ENCODE measurements at places on chromosomes 7 and 10.

GRCh38 chr10:1198453-1199344, 142.5 kb downstream of the WDR37 start:
- DNase-seq, result no peak

DNA sequence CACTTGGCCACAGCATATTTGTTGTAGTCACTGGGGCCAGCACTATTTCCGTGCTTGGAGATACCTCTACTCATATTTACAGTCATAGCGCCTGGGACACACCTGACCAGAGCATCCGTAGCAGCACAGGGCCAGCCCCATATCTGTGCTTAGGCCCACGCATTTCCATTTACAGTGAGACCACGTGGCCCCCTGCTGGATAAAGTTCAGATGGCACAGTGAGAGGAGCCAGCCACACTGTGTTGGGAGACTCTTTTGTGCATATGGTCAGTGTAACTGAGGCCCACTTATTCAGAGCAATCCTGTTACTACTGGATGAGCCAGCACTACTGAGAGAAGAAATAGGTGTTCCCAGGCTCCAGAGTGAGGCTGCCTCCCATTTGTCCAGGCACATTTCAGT, 455.3 kb downstream of the REEP3 start:
- DNase-seq, result no peak

GRCh38 chr7:127897704-127898454, 133.4 kb downstream of the LRRC4 start:
- no peak for DNase-seq

DNA sequence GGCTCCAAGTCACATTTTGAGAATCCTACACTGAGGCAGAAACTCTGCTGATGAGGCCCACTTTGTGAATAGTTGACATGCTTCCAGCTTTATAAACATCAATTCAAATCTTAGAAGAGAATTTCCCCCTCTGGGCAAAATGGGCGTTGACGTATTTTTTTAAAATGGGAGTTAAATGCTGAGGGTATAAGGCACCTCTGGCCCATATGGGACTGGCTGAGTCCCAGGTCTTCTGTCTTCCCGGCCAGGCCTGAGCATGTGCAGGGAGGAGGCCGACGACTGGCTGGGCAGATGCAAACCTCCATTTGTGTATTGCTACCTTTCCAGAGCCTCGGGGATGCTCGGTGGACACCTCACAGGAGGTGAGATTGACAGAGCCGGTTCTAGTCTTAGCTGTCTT, 37.7 kb downstream of the BUB3 start:
- no peak for DNase-seq

GRCh38 chr7:31744294-31744874, 57.4 kb downstream of the PPP1R17 start:
- peak; percentile 25 for DNase-seq

- no peak for DNase-seq
Observed at GRCh38 chr7:103113164-103113563, 35.7 kb downstream of the NAPEPLD start.

GRCh38 chr7:157700231-157701005, 363.6 kb downstream of the DNAJB6 start:
- no peak for DNase-seq

DNA sequence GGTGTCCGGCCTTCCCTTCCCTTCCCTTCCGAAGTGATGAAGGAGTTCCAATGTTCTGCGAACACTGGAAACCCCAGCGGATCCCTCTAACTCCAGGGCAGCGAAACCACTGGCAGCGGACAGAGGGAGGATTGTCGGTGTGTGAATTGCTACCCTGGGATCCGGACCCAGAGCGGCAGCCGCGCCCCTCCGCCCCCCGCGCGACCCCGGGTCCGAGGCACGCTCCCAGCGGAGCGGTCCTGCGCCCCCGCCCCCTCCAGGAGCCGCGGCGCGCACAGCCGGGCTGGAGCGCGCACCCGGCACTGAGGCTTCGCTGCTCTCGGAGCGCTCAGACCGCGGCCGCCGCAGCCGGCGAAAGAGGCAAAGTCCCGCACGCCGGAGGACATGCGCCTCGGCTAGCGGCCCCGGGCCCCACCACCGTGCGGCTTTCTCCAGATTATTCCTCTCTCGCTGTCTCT, at the start of gene PTPRZ1:
Gene PTPRZ1, plus strand, starts transcription at position 331 of the 458 bp plus-strand sequence. CDS start 339 bp downstream, outside the sequence.
- no peak for DNase-seq

DNA sequence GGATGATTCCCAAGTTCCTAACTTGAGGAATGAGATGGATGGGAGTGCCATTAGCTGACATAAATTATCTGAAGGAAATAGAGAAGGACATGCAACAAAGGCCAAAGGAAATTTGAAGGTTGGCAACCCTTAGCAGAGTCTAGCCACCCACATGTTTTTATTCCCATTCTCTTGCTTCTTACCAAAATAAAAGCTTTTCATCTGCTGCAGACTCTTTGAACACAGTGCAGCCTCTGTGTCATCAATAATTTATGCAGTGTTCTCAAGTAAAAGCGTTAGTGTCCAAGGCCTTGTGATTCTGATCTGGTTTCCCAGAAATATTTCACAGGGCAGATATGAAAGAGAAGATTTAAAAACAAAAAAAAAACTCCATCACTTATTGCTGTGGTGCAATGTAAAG, 98.5 kb downstream of the ST7 start:
- no peak for DNase-seq

DNA sequence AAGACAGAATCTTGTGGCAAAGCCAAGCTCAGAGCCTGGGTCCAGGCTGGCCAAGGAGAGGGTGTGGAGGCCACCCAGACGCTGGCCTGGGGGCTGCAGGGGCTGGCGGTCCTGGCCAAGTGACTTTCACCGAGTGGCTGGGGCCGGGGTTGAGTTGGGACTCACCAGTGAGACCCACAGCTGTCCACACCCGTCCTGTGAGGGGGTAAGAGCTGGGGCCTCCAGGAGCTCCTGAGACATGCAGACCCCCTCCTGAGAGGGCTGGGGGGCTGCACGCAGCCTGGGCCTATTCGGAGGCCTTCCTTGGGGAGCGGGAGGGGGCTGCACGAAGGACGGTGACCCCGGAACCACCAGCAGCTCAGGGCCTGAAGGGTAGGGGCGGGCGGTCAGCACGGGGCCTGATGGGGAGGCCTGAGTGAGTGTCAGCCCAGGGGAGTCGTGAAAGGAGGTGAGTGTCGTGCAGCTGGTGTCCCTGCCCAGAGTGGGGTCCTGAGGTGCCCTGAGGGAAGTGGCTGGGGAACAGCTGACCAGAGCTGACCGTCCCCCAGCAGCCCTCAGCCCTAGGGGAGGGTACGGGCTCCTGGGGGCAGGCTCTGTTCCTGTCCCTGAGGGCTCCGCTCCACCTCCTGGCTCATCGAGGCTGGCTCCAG, 100.9 kb downstream of the FOXL3 start:
- DNase-seq, result no peak

DNA sequence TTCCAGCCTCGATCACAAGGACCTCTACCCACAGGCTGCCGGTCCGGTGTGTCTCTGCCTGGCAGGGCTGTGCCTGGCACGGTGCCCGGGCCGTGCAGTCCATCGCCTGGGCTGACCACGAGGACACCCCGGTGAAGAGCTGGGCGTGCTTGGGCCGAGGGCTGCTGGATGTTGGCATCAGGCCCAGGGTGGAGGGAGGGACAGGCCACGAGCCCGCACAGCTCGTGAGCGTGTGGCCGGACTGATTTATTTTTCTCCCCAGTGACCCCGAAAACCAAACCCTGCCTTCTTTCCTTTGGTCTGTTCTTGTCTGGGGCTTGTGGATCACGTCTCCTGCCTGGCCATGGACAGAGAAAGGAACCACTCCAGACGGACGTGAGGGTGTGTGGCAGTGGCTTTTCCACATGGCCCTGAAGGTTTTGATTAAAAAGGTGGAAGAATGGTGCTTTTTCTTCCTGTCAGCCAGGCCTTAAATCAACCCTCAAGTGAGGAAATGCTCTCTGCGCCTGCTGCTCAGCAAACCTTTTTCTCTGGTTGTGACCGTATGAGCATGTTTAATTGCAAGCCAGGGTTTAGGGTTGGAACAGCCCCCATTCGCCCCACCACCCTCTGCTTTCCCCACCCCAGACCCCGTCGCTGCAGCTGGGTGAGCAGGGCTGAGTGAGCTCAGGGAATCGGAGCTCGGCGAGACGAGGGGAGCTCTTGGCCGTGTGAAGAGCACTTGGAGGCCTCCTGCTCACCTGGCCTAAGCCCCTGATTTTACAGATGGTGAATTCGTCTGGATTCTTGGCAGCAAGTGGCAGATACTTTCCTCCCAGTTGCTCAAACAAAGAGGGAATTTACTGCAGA, 130.1 kb downstream of the RGS10 start:
- DNase-seq, result no peak

- no peak for DNase-seq
Observed at GRCh38 chr10:200405-200804, 65.2 kb downstream of the ZMYND11 start.
